LoVo (cell line): ENCODE measurements at places on chromosomes 1 and 21.

DNA sequence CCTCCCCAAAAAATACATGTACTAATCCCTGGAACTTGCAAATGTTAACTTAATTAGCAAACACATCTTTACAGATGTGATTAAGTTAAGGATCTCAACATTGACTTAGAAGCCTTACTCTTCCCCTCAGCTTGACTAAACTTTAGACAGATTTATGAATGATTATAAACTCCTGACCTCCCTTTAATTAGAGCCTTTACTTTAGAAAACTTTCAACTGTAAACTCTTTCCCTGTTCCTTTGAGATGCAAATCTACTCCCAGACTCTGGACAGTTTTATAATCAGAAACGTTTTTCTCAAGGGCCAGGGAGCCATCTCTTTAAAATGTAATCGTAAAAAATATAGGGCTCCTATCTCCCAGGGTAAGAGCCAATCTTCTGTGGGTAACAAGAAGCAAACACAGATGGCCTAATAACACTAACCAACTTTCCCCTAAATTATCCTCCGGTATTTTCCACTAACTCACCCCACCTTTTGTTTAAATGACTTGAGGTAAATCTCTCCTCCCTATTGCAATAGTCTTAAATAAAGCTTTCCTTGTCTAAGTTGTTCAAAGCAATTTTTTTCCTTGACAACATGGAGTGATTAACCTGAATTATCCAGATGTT is 284.1 kb downstream of the BRINP3 start:
- DNase-seq: no peak

- no peak for DNase-seq
These were observed 3.0 kb downstream of the MMEL1 start for GRCh38 chr1:2629627-2630497.

GRCh38 chr1:161342821-161343220 is 24.9 kb downstream of the CFAP126 start:
- no peak for DNase-seq

- DNase-seq: peak; percentile 20
These were observed 99.2 kb upstream of the KCNK2 start for GRCh38 chr1:214983126-214983869.

DNA sequence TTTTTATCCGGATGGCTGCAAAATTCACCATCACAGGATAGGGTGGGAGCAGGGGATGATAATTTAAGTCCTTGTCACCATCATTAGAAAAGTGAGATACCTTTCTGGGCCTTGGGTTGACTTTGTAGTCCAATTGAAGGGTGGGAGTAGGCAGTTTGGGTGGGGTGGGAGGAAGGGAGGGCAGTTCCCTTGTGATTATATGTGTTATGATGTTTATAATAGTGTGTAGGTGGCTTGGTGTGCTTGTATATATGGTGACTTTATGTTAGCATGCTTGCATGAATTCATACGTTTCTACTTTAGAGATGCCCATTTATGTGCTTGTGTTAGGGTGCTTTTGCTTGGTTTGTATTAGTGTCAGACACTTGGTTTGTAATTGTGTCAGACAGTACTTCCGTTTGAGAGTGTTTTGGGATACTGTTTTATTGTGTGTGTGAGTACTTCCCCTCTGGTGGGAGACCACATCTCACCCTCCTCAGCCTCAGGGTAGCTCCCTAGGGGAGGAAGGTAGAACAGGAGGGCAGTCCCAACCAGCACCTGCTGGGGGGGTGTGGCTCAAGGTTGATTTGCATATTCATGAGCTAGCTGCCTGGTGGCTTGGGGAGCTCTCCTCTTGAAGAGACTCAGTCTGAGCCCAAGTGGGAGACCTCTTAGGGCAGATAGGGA is 6.3 kb upstream of the POU3F1 start:
- no peak for DNase-seq

- no peak for DNase-seq
These were observed 30.0 kb upstream of the ETS2 start for GRCh38 chr21:38775733-38776132.

GRCh38 chr1:26814893-26815292 is 11.6 kb upstream of the ZDHHC18 start:
- DNase-seq: no peak

GRCh38 chr1:67732750-67733151 is 47.8 kb downstream of the GADD45A start:
- DNase-seq: no peak

GRCh38 chr21:44366586-44367211 is 13.3 kb downstream of the TRPM2 start:
- no peak for DNase-seq

DNA sequence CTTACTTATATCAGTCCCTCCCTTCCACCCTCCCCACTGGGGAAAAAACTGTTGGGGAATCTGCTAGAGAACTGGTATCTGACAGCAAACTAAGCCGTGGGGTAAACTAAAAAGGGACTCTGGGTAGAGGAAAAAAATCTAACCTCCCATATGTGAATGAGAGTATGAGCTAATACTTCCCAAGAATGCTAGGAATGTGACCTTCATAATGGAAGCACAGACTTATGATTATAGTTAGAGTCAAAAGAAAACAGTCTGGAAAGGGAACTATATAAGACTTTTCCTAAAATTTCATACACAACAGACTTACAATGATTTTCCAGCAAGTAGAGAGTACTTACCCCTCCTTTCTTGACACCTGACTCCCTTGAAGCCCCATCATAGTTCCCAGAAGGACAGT is 23.0 kb upstream of the RBBP5 start:
- DNase-seq: no peak

GRCh38 chr1:150967936-150968335 is 6.7 kb downstream of the CERS2 start:
- DNase-seq: no peak

GRCh38 chr1:233359431-233359830 is 31.9 kb downstream of the MAP3K21 start:
- peak; percentile 76 for DNase-seq

- DNase-seq: no peak
These were observed 618.3 kb downstream of the SMYD3 start for GRCh38 chr1:245888809-245889208.

- DNase-seq: no peak
These were observed 774 bp upstream of the WDTC1 start for GRCh38 chr1:27233667-27234048.

- no peak for DNase-seq
These were observed 425 bp upstream of the TADA1 start for GRCh38 chr1:166876540-166876838.

- peak; percentile 58 for DNase-seq
These were observed 113.1 kb upstream of the IRF2BP2 start for GRCh38 chr1:234722904-234723720.

DNA sequence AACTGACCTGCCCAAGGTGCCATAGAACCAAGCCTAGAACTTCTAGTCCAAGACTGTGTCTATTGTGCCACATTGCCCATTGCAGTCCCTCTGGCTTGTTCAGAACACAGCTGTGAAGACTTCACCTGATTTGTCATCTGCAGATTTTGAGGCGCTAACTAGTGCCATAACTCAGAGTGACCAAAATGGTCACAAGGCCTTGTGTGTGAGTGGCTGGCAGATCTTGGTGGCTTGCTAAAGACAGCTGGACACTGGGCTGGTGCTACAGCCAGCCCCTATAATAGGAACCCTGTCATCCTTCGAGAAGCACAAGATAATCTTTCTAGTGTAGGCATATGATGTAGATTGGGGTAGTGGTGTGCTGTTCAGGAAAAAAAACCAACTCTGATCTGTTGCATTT is 63.7 kb upstream of the IFNLR1 start:
- DNase-seq: no peak

- DNase-seq: no peak
These were observed 8.9 kb upstream of the VPS13D start for GRCh38 chr1:12220890-12221289.

DNA sequence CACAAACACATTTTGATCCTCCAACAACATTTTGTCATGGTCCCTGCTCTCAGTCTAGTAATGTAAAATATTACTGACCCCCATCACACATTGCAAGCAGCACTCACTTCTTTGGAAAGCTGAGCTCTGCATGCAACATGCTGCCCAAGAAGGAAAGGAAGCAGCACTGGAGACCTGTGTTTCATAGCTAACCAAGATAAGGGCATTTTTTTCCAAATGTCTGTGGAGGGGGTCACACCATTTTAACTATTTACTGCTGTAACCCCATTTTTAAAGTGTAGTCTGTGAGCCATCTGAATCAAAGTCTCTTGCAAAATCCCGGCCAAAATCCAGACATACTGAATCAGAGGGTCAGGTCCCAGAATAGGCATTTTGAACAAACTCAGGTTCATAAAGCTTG is 4.5 kb upstream of the RASSF5 start:
- DNase-seq: no peak

DNA sequence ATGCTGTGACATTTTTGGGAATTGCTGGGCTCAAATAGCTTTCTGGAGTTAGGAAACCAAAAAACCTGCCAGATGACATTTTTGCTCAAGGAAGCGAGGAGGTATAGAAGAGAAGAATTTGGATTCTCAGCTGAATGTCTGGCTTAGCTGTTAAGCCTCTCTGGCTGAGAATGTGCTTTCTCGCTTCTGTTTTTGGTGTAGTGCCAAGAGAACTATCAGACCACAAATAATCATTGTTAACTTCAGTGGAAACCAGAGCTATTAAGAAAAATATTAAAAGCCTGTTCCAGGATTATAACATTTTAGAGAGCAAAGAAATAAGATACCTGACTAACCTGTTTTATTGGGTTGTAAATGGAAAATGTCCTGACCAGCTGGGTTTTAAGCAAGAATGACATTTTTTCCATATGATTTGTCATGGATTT is 39.5 kb upstream of the DIPK1A start:
- no peak for DNase-seq

DNA sequence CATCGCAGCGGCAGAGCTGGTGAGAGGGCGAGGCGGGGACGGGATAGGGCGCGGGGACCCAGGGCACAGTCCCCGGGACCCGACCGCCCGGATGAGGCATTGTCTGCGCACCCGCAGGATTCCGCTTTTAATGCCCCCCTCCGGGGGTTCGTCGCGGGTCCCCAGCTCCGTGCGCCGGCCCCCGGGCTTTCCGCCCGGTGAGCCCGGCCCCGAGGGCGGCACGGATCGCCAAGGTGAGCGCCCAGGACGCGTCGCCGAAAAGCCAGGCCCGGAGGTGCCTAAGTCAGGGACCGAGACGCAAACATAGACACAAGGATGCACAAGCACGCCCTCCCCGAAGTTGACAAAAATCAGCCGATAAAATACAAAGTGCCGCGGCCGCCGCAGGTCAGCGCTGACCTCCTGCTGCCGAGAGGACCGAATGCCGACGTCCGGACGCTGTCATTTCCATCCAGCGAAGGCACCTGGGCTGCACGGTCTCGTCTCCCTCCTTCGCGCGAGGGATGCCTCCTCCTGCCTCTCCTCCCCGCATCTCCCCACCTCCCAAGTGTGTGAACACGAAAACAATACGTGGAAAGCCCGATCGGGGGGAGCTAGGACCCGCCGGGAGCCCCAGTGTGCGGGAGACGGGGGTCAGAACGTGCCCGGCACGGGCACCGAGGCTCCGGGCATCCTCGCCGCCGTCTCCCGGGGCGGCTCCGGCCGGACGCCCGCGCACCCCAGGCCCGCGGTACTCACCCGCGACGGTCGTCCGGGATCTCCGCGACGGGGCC is 101.1 kb upstream of the SOD1 start:
- no peak for DNase-seq

- no peak for DNase-seq
These were observed 177.0 kb downstream of the HS2ST1 start for GRCh38 chr1:87091425-87091824.

- DNase-seq: no peak
These were observed 141.0 kb downstream of the TNFSF18 start for GRCh38 chr1:172909606-172910326.

- DNase-seq: no peak
These were observed 2.5 kb downstream of the FNDC10 start for GRCh38 chr1:1597275-1597930.

DNA sequence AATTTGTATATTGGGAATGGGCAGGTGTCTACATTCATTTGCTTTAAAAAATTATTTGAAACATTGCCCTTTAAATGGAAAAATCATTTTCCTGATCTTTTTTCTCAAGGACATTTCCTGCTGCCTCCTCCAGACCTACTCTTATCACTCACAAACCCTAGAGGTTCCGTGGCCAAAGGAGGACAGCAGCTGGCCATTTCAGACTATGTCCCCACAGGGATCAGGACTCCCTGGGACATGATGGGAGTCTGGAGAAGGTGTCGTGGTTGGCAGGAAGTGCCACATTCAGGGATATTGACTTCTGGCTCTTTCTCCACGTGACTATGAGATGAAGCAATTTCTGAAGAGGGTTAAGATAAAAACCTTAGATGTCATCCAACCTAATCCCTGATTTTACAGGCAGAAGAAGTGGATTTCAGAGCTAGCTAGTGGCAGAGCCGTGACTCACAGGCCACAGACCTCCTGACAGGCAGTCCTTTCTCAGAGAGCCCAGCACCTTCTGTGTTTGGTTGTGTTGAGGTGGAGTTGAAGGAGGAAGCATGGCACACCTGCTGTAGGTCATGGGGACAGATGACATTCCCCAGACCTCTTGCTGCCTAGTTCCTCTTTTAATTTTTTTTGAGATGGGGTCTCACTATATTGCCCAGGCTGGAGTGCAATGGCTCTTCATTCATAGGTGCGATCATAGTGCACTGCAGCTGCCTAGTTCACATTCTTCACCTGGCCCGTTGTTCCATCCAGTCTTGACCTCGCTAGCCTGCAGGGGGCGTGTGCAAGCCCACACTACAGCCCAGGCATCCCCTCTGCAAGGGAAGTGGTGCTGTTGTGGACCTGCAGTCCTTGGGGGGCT is 25.5 kb upstream of the IL10 start:
- peak; percentile 8 for DNase-seq

DNA sequence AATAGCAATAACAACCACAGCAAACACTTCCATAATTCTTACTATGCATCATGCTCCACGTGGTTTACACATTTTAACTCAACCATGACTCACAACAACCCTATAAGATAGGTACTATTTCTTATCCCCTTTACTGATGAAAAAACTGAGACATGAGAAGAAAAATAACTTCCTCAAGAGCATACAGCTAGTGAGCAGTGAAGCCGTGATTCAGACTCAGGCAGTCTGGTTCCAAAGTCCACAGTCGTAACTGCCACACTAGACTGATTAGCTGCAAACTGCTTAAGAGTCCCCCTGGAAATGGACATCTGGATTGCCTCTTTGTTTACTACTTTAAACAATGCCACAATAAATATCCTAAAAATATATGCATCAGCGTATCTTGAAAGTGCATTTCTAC is 55.7 kb downstream of the PLD5 start:
- DNase-seq: peak; percentile 42

- DNase-seq: no peak
These were observed 18.1 kb upstream of the ZBTB8A start for GRCh38 chr1:32521165-32521564.

DNA sequence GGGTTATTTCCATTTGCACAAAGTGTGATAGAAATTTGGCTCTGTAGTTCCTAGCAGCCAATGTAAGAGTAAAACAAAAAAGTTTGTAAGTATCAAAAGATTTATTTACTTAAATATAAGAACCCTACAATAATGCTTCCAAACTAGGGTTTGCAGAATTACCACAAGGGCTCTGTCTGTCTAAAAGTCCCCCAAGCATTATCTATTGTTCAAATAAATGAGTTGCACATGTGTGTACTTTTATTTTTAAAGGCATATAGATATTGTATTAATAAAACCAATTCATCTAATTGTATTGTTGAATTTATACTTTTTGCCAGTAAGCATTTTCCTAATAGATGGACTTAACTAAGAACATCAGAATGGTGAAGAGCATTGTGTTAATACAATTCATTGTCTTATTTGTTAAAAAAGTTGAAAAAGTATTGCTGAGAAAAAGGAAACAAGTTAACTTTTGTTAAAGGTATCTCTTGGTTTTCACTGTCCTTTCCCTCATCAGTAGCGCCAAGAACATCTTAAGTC is 863 bp upstream of the PTPRC start:
- no peak for DNase-seq
